ENCODE measurements at places on chromosomes 11 and 22. TPM values are rescaled to one million over a fixed set of nuclear protein-coding genes. Genes with fewer than 3 reads are reported as not detected.

The NLRP10 gene
- total RNA-seq, result 0.16 TPM

- DNase-seq, result no peak
Observed at GRCh38 chr11:8291421-8292350, 28.0 kb upstream of the LMO1 start.

DNA sequence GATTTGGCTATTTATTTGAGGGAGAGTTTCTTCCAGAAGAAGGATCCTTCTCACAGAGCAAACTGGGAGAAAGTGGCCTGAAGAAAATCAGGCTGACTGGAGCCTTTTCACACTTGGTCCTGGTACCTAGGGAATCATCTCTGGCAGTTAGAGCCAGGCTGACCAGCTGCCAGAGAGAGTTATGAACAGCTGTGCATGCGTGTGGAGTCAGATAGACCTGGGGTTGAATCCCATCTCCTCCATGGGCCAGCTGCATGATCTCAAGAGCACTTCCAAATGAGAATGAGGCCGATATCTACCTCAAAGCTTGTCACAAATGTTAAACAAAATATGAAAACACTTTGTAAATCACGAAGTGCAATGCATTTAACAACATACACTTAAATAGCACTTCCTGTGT, 390.0 kb downstream of the TENM4 start:
- DNase-seq, result no peak

DNA sequence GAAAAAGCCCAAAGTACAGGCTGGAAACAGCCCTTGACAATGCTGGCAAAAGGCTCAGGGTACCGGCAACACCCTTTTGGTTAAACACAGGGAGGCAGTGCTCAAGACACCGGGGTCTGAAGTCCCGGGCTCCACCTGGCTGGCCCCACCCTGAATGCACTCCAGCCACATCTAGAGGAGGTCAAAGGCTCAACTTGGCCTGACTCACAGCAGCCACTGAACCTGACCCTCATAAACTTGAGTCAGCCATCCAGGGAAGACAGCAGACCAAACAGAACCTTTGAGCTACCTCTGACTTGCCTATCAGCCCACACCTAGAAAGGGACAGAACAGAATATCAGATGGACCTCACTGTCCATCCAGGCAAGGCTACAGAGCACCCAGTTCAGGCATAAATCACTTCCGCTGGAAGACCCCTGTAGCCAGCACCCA, 3.8 kb downstream of the CFL1 start:
- DNase-seq, result no peak

- no peak for DNase-seq
Observed at GRCh38 chr11:123640677-123641494, 13.5 kb downstream of the SCN3B start.

GRCh38 chr11:64097468-64098317, 62.0 kb downstream of the FLRT1 start:
- DNase-seq, result no peak

- DNase-seq, result no peak
Observed at GRCh38 chr11:122062763-122063162, 53.3 kb downstream of the BLID start.
